ENCODE measurements at places on chromosomes 6 and 20.

DNA sequence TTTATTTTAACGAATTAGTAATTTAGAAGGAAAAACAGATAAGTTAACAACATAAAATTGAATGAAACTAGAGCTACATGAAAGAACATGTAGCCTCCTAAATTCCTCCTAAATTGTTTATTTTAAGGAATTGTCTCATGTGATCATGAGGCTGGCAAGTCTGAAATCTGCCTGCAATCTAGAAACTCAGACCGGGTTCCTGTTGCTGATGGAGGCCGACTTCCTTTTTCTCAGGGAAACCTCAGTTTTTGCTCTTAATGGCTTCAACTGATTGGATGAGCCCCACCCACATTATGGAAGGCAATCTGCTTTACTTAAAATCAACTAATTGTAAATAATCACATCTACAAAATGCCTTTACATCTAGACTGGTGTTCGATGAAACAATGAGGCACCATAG is 267.6 kb upstream of the PRND start:
- DNase-seq, result no peak

- no peak for DNase-seq
Observed at GRCh38 chr20:420721-421574, 12.8 kb downstream of the RBCK1 start.

DNA sequence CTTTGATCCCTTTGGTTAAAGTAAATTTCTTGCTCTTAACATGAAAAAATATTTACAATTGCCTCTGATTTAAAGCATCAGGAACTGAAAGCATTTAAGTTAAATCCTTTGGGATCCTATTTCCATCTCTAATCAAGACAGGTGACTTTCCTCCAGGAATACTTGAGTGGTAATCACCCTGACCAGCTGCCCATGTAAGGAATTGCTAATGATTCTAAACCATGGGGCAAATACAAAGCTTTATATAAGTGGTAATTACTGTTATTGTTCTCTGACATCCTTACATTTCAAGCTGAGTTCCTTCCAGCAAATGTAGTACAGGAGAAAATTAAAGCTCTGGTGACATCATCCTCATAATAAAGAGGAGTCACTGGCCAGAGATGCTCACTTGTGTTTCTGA is 100.6 kb downstream of the CRYBG1 start:
- DNase-seq, result no peak

DNA sequence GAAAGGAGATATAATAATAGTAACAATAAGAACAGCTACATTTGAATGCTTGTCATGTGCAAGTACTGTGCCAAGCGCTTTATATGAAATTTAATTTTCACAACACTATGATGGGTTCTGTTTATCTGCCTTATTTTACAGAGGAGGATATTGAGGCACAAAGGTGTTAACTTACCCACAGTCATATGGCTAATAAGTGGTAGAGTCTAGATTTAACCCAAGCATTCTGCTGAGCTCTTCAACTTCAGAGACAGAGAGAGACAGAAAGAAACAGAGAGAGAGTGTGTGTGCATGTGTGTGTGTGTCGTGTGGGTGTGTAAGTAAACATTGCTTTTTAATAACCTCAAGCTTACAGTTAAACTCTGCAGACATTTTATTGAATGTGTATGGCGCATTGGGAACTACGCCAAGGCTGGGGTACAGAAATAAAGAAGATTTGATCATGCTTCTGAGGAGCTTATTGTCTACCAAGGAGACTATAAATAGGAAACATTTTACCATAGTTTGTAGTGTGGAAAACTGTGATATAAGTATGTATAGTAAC is 12.9 kb downstream of the TBPL1 start:
- DNase-seq, result no peak

DNA sequence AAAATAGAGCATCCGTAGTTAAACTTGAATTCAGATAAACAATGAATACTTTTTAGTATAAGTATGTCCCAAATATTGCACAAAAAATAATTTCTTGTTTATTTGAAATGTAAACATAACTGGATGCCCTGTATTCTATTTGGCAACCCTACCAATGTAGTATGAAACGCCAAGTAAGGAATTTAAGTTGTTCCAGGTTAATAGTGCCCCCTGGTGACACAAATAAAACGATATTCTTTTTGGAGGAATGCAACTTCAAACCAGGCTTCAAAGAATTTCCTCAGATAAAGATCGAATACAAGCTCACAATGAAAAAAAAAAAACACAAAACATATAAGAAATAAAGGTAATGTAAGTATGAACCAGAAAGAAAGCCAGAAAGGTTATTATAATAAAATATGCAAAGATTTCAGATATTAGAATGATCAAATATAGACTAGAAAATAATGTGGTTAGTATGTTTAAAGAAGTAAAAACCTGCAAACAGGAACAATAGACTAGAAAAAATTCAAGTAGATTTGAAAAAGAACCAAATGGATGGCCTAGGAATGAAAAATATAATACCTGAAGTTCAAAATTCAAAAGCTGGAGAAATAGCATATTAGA is 18.4 kb upstream of the AKAP7 start:
- DNase-seq, result no peak

DNA sequence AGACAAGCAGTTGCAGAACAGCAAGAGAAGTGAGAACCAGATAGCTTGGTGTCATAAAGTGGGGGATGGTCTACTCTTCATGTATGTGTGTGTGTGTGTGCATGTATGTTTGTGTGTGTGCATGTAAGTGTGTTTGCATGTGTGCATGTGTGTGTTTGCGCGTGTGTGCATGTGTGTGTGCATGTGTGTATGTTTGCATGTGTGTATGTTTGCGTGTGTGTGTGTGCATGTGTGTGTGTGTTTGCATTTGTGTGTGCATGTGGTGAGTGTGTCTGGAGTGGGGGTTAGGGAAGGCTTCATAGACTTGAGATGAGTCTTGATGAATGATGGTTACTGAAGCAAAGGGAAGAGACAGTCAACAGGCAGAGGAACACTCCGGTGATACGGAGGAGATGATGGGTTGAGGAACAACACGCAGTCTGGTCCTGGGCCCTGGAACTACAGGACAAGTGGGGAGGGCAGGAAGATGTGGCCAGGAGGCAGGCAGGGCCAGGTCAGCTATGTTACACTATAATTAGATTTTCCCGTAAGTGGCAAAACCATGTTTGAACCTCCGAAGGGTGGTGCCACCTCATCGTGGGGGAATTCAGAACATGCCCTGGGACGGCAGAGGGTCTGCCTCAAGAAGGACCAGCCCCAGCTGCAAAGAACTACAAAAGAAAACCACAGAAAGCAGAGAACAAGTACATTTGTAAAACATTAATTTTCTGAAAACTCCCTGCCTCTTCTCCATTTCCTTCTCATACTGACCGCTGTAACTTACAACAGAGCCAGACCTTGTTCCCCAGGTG is 38.7 kb upstream of the PDE10A start:
- no peak for DNase-seq

GRCh38 chr6:166763606-166764472 is 136.8 kb upstream of the RPS6KA2 start:
- DNase-seq, result no peak

- DNase-seq, result no peak
Observed at GRCh38 chr6:138161088-138161337, 726 bp upstream of the ARFGEF3 start.

DNA sequence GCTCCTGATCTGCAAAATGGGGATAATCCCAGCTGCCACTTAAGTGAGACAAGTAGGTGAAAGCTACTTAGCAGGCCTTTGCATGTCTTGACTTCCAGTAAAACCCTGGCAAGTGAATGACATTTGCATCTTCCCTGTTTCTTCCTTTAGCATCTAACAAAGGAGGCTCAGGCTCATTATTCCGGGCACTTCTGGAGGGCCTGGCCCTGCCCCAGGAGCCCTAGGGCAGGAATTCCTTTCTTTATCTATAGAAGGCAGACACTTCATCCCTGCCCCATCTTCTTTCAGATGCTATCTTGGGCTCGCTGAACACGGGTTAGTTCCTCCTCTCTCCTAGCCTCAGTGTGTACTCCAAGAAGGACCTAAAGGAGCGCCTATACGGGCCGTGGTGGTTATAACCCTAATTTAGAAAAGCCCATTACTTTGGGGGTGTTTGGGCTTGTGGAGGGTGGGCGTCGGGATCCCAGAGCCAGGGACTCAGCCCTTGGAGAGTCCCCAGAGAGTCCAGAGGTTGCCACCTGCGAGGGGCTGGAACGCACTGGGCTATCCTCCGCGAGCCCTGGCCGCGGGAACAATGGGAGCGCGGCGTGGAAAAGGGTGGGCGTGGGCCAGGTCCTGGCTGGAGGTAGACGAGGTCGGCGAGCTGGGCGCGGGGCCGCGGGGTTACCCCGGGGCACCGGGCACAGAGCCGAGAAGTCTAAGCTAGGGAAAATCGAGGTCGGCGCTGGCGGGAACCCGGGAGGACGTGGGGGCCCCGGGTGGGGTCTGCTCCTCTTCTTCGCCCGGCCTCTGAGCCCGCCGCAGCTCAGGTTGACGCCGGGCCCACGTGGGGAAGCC is 62.8 kb upstream of the EPB41L1 start:
- DNase-seq, result no peak

DNA sequence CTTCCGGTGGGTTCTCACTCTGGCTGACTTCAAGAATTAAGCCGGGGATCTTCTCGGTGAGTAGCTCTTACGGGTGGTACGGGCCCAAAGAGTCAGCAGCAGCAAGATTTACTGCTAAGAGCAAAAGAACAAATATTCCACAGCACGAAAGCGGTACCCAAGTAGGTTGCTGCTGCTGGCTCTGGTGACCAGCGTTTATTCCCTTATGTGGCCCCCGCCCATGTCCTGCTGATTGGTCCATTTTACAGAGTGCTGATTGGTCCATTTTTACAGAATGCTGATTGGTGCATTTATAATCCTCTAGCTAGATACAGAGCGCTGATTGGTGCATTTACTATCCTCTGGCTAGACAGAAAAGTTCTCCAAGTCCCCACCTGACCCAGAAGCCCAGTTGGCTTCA is 44.3 kb downstream of the FAM50B start:
- DNase-seq, result no peak

DNA sequence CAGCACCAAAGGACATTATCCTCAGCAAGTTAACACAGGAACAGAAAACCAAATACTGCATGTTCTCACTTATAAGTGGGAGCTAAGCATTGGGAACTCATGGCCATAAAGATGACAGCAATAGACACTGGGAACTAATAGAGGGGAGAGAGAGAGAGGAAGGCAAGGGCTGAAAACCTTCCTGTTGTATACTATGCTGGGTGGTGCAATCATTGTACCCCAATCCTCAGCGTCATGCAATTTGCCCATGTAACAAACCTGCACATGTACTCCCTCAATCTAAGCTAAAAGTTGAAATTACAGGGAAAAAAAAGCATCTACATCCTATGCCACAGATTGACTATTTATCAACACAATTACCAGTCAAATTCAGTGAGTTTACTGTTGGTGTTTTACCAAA is 20.0 kb upstream of the VNN1 start:
- DNase-seq, result no peak

Measured in activated gamma-delta T cell treated with anti-CD3 and anti-CD28 coated beads, Interleukin-2, amount 50 U/mL, for 16 hours (primary cell).